ENCODE measurements at places on chromosomes 1 and 21.
A peak's percentile ranks its signal among the peaks of the same experiment; 100 is the strongest.

- peak; percentile 65 for DNase-seq
Measured at GRCh38 chr21:45818904-45819285, 162.7 kb upstream of the COL6A1 start.

DNA sequence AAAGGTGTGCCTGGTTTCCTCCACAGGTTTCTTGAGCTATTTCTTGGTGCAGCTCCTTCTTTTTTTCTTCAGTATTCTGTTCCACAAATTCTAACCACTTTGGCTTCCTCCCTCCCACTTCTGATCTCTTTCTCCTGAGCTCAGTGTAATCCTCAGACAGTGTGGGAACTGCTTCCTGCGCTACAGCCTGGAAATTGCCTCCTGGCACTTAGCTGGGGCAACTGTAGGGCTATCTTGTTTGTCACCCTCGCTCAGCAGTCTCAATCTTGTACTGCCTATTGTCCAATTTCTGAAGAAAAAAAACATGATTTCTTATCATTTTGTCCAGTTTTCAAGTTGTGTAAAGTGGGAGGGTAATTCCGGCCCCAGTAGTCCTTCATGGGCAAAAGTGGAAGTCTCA lies 24.0 kb upstream of the GALNT2 start:
- no peak for DNase-seq

DNA sequence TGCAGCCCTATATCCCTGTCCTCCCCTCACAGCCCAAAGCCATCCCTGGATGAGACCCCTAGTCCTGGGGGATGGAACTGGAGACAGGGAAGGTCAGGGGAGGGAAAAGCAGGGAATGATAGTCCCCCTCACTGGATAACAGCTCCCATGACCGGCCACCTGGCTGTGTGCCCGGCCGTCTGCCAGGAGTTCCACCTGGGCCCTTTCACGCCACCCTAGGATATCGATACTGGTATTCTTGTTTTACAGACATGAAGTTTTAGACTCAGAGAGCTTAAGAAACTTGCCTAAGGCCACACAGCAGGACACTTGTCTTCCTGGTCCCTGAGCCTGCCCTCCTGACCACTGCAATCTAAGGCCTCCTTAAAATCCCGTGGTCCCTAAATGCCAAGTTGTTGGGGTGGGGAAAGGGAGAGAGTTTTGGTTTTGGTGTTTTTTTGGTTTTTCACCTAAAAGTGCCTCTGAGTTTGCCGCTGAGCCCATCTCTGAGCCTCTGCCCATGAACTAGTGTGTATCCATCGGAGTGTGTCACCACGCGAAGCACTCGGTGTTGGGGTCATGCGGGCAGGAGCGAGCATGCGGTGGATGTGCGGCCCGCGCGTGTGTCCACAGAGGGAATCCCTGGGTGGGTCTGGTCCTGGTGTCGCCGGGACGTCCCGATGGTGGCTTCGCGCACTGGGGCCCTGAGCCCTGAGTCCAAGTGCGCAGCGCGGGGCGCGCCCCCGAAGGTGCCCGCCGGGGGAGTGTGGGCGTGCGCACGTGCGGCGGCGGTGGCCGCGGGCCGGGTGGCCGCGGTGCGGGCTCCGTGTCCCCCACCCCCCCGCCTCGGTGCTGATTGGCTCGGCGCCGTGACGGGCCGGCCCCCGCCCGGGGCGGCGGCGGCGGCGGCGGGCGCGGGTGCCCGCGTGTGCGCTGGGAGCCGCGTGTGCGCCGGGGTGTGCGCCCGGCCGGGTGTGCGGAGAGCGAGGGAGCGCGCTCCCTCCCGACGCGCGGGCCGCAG lies at the start of gene EPHA8:
TSS of gene EPHA8 (plus strand) at position 906 of the 1,000 bp plus-strand sequence. CDS start 147 bp downstream, outside the sequence.
- no peak for DNase-seq

DNA sequence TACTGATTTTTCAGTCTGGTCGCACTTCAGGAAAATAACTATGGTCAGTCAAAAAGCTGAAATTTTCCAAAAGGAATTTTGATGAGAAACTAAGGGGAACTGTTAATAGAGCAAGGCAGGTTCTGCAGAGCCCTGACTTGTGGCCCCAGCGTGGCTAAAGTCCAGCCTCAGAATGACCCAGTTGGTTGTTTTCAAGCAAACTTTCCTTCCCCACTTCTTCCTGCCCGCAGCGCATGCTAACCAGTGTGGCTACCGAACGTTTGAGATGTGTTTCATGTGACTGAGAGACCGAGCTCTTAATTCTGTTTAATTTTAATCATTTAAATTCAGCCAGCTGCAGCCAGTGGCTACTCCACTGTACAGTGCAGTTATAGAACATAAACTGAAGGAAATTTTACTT lies 6.2 kb upstream of the IL10RB start:
- no peak for DNase-seq

DNA sequence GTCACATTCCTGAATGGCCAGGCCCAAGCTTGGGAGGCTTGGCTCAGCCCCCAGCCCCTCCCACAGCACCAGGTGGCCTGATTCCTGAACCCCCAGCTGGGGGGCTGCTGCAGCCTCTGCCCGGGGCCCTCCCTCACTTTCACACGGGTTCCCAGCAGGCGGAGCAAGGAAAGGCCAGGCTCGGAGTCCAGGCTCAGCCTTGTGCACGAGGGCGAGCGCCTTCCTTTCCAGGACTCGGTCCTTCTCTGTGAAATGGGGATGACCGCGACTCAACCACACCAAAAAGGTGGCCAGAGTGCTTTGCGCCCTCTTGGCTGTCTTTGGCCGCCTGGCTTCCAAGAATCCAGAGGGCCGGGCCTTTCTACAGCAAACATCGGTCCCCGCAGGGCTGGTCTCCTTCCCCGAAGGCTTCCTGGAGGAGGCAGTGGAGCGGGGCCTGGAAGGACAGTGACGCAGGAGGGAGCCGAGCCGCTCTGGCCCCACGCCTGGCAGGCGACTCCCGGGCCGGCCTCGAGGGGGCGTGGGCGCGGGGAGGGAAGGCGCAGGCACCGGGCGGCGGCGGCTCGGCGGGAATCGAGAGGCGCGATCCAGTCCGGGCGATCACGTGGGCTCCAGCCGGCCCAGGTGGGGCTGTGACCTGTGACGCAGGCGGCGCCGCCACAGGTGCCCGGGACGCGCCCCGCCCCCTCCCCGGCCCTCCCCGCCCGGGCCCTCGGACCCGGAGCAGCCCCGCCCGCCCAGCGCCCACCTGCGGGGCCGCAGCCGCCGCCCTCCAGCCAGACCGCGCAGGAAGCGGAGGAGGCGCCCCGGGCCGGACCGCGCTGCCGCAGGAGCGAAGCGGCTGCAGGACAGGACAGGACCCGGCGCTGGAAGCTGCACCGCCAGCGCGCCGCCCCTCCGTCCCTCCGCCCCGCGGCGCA lies at the start of gene ARHGEF16:
TSS of gene ARHGEF16 (plus strand) at position 775 of the 920 bp plus-strand sequence. CDS start 8,420 bp downstream, outside the sequence.
- peak; percentile 1 for DNase-seq

- DNase-seq: no peak
Measured at GRCh38 chr1:26097696-26098095, 13.9 kb upstream of the PDIK1L start.

GRCh38 chr1:224615861-224616755 lies at the start of gene CNIH3:
Gene CNIH3 (plus strand): TSS chr1:224616317. CDS start chr1:224617175, 858 bp downstream.
- no peak for DNase-seq

DNA sequence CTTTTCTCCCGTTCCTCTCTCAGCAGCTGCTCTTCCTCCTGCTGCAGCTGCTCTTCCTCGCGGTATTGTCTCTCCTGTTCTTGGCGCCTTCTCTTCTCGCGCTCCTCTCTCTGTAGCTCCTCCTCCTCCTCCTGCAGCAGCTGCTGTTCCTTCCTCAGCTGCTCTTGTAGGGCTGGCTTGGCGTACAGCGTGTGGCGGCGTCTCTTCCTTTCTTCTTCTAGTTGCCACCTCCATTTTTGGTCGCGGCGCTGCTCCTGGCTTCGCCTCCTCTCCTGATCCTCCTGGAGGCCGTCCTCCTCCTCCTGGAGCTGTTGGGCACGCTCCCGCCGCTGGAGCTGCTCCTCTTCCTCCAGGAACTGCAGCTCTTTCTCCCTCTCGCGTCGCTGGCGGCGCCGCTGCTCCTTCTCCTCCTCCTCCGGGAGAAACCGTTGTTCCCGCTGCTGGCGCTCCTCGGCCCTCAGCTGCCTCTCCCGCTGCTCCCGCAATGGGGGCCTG lies 4.8 kb downstream of the TCHH start:
- no peak for DNase-seq

GRCh38 chr1:66182551-66183178 lies 351.3 kb upstream of the SGIP1 start:
- peak; percentile 80 for DNase-seq

- no peak for DNase-seq
Measured at GRCh38 chr1:21305900-21306189, 15.6 kb upstream of the ECE1 start.

GRCh38 chr1:23381233-23381885 lies 11.7 kb upstream of the ZNF436 start:
- DNase-seq: no peak

DNA sequence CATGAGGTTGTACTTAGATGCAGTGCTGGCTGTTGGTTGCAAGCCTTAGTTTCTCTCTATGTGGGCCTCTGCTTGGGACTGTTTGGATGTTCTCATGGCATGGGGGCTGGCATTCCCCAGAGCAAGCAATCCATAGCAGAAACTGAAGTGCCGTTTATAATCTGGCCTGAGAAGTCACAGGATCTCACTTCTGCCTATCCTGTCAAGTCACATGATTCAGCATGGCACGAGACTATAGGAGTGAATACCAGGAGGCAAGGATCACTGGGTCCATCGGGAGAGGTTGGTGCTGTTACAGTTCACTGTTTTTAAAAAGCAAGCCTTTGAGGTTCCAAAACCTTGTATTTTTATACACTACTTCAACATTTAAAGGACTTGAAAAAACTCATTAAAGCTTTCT lies 16.7 kb downstream of the COLGALT2 start:
- DNase-seq: no peak

DNA sequence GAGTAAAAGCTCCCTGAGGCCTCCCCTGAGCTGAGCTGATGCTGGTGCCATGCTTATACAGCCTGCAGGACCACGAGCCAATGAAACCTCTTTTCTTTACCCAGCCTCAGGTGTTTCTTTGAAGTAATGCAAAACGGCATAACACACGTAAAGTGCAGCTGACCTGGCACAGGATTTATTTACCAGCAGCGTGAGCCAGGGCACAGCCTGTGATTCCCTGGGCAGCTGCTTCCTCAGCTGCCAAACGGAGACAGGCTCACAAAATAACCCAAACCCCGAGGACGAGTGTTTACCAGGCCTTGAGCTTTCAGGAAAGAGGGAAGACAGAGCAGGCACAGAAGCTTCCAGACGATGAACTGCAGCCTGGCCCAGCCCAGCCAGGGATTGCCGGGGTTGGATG lies 120.6 kb upstream of the ARHGEF16 start:
- no peak for DNase-seq

GRCh38 chr1:185406691-185407009 lies 89.6 kb upstream of the IVNS1ABP start:
- DNase-seq: no peak
